ENCODE measurements at places on chromosomes 2 and 18. TPM values are rescaled to one million over a fixed set of nuclear protein-coding genes. Genes with fewer than 3 reads are reported as not detected.

- DNase-seq: peak; percentile 75
Measured at GRCh38 chr2:171598713-171599319, 76.5 kb downstream of the CYBRD1 start.

GRCh38 chr2:132901661-132902060 lies 231.7 kb upstream of the LYPD1 start:
- no peak for DNase-seq

- DNase-seq: no peak
Measured at GRCh38 chr2:50613161-50613560, 418.8 kb downstream of the NRXN1 start.

DNA sequence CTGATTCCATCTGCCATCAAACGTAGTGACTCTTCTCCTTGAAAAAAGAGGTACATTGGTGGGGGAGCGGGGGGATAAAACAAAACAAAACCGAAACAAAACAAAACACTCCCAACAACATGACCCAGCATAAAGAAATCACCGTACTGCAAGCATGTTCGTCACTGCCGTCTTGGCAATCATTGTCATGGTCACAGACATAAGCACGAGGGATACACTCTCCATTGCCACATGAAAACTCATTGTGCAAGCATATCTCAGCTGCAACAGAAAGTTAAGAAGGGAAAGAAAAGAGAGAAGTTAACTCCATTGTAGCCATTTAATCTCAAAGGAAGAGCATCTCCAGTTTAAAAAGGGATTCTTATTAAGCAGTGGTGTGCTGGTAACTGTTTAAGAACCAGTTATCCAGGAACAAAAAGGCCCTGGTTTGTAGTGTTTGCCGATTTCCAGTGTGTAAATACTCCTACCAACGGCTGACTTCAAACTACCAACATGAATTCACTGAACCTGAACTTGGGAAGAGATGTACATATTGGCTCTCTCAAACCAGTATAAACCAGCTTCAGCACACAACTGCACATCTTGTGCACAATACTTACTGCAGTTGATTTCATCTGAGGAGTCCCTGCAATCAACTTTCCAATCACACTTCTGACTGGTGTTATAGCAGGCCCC lies 68.2 kb downstream of the LRP2 start:
- no peak for DNase-seq

- DNase-seq: no peak
Measured at GRCh38 chr2:120701096-120701495, 34.6 kb upstream of the GLI2 start.

GRCh38 chr2:158815166-158815565 lies 20.0 kb downstream of the DAPL1 start:
- DNase-seq: no peak

DNA sequence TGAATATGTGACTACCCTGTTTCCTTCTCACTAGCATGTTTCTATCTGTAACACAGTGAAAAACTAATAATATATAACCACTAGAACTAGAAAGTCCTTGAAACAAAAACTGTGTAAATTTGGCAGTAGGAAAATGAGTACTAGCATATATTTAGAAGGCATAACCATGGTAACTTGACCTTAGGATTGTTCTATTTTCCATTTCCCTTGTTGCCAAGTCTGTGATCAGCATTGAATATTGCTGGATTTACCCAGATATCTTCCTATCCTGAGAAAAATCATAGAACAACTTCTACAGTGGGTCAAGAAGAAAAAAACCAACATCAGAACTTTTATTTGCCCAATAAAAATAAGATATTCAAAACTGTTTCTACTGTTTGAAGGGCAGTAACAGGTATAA lies 563.9 kb upstream of the NRXN1 start:
- DNase-seq: no peak

- DNase-seq: no peak
Measured at GRCh38 chr2:6977786-6978185, 60.6 kb downstream of the RNF144A start.

Gene SLC14A1
- 3.0 TPM for total RNA-seq

Gene CRYBA2
- not detected for total RNA-seq

- no peak for DNase-seq
Measured at GRCh38 chr2:2234398-2235195, 96.5 kb downstream of the MYT1L start.

DNA sequence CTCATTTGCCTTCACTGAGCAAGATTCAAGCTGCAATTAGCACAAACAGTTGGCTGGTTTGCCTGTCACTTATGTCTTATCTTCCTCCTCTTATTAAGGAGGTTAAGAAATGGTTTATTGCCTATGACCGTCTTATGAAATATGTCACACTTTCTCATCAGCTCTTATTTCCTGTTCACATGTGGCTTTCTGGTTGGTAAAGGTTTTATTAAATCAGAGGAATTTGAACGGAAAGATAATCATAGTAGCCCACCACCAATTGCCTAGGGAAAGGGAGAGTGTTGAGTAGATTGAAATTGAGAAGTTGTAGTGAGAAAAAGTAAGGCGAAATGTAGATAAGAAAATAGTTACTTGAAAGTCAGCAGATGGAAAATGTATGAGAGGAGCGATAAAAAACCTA lies 4.2 kb upstream of the IL1R1 start:
- no peak for DNase-seq

Gene NPC1
- total RNA-seq: 37.3 TPM

Gene HOXD3
- total RNA-seq: not detected

GRCh38 chr2:98868548-98869271 lies 67.3 kb downstream of the CRACDL start:
- no peak for DNase-seq

DNA sequence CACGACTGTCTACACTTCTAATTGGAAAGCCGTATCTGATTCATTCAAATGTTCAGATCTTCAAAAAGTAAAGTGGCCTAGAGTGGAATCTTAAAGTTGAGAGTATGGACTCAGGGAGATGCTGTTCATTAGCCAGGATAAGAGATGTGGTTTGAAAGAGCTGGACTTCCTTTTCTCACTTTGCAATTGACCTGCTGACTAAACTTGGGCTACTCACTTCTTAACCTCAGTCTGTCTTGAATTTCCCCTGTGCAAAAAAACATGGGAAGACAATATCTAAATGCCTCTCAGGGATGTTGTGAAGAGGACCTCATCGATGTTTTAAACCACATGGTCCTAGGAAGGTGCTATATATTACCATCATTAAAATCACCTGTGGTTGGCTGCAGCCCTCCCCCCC lies 64.1 kb downstream of the BCL2 start:
- no peak for DNase-seq

GRCh38 chr2:188091220-188091619 lies 200.5 kb upstream of the GULP1 start:
- no peak for DNase-seq

- DNase-seq: no peak
Measured at GRCh38 chr18:56637711-56638231, 621 bp downstream of the TXNL1 start.

DNA sequence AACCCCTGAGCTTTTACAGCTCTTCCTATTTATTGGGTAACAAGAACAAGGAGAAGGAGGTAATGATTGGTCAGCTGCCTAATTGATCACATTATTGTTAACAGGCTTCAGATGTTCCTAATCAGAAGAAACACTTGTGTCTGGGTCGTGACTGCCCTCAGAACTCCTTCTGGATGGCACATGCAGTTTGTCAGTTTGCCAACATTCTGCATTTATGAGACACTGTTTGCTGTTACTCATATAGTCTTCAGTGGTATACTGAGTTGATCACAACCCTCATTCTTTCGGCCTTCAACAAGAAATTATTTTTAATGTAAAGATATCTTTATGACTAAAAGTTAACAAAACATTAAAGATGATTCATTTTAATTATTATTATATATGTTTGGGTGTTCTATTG lies 95.7 kb upstream of the DOCK10 start:
- DNase-seq: no peak

DNA sequence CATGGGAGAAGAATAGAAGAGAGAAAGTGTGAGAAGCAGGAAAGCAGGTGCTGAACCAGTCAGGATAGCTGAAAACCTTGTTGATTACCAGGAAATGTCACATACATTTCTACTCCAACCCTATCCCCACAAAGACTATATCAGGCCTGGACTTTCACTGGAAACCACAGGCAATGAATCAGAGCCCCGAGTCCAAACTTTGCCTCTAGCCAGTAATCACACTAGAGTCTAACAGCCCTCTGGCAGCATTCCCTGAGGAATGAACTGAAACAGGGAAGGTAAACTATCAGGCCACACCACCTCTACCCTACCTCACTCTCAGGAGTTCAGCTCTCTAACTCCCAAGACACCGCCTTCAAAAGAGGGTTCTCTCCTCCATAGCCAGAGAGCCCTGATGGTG lies 18.7 kb upstream of the IHH start:
- DNase-seq: no peak

Gene TSPYL6
- total RNA-seq: not detected

DNA sequence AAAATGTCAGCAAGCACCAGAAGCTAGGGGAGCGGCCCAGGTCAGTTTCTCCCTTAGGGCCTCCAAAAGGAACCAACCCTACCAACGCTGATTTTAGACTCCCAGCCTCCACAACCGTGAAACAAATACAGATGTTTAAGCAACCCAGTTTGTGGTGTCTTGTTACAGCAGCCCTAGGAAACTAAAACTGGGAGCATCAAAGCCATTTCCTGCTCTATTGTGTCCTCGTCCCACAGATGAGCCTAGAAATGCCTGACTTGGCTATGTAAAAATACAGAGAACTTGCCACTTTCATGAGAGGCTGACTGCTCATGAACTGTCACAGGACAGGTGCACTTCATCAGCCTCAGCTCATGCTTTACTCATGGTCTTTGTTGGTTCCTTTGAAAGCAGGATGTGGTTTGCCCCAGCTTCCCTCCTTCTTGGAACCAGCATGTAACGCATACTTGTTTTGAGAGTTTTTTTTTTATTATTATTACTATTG lies 97.6 kb upstream of the SLC39A10 start:
- DNase-seq: peak; percentile 86

Gene PPM1G
- 38.5 TPM for total RNA-seq

- no peak for DNase-seq
Measured at GRCh38 chr18:57543560-57543959, 42.9 kb downstream of the FECH start.

GRCh38 chr18:56319953-56320352 lies 318.4 kb downstream of the TXNL1 start:
- no peak for DNase-seq

GRCh38 chr2:69499966-69500365 lies 62.7 kb upstream of the NFU1 start:
- peak; percentile 45 for DNase-seq

- no peak for DNase-seq
Measured at GRCh38 chr2:202690321-202690900, 55.6 kb downstream of the FAM117B start.

- no peak for DNase-seq
Measured at GRCh38 chr2:168639441-168639898, 163.0 kb upstream of the NOSTRIN start.

Gene MC4R
- total RNA-seq: not detected

DNA sequence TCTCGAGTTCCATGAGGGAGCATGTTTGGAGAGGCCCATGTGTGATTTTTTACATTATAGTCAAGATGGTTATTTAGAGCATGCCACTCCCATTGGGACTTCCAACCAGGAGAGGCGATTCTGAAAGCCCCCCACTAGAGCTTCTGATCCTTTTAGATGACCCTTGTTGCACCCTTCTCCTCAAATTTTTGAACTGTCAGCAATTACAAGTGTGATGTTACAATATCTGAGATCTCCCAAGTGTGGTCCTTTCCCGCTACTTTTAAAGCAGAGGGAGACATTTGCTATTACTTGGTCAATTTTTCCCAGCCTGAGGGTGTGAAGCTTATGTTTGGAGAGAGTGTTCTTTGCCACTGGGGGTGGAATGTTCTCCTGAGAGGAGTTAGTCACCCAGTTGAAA lies 16.7 kb upstream of the PTH2R start:
- DNase-seq: no peak

DNA sequence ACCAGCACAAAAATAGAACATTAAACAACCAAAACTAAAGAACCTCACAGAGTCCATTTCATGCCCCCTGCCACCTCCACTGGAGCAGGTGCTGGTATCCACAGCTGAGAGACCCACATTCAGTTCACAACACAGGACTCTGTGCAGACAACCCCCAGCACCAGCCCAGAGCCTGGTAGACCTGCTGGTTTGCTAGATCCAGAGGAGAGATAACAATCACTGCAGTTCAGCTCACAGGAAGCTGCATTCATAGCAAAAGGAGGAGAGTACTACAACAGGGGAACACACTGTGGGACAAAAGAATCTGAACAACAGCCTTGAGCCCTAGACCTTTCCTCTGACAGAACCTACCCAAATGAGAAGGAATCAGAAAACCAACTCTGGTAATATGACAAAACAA lies 326.7 kb downstream of the METTL4 start:
- no peak for DNase-seq

DNA sequence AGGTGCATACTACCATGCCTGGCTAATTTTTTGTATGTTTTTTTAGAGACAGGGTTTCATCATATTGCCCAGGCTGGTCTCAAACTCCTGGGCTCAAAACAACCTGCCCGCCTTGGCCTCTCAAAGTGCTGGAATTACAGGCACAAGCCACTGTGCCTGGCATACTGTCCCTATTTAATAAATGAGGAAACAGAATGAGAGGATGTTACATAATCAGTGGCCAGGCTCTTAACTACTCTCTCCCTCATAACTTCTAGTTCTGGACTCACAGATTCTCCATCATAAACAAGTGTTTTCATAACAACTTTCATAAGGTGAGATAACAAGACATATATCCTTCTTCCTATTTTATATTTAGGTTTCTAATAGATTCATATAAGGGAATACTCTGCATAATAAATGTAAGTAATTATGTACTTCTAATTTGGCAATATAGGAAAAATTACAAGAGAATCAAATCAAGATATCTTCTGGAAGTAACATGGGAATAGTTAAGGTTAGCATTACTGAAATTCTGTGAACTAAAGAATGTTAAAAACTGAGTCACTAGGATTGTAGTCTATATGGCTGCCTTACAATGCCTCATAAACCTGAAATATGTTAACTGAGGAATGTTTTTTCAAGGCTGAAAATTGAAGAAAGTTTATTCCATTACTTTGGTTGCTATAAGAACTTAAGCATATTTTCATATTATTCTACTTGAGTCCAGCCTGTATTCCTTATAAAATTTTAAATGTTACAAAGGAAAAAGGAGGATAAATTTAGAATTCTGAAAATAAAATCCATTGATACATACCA lies 71.3 kb downstream of the SLC25A12 start:
- no peak for DNase-seq

Gene CD226
- 20.1 TPM for total RNA-seq

- no peak for DNase-seq
Measured at GRCh38 chr2:183610724-183611123, 486.5 kb downstream of the NUP35 start.

Gene RUFY4
- 0.44 TPM for total RNA-seq

GRCh38 chr2:26757873-26758789 lies 6.0 kb upstream of the SLC35F6 start:
- no peak for DNase-seq

- DNase-seq: no peak
Measured at GRCh38 chr2:236743039-236743920, 173.7 kb downstream of the ACKR3 start.

GRCh38 chr2:172334988-172335387 lies 92.4 kb upstream of the ITGA6 start:
- no peak for DNase-seq

Gene GALNT14
- total RNA-seq: not detected

Gene SPATA3
- total RNA-seq: not detected

GRCh38 chr18:21194871-21195771 lies 46.9 kb upstream of the GREB1L start:
- DNase-seq: no peak

Gene CYP27A1
- total RNA-seq: not detected

All from CD8-positive, alpha-beta T cell (primary cell).